ENCODE measurements at places on chromosomes 5 and 9.

DNA sequence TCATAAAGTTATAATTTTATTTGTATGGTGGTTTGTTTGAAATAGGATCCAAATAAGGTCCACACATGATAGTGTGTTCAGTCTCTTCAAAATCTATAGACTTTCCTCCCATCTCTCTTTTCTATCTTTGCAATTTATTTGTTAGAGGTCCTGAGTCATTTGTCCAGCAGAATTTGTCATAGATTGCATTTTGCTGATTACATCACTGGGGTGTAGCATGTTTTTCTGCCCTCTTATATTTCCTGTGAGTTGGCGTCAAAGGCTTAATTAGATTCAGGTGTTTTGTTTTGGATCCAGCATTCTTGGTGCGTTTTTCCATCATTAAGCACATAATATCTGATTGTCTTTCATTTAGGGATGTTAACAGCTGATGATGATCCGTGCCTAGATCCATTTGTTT is 15.0 kb downstream of the CYFIP2 start:
- no peak for DNase-seq

GRCh38 chr5:157870837-157871834 is 12.2 kb upstream of the CLINT1 start:
- DNase-seq: peak; percentile 30

DNA sequence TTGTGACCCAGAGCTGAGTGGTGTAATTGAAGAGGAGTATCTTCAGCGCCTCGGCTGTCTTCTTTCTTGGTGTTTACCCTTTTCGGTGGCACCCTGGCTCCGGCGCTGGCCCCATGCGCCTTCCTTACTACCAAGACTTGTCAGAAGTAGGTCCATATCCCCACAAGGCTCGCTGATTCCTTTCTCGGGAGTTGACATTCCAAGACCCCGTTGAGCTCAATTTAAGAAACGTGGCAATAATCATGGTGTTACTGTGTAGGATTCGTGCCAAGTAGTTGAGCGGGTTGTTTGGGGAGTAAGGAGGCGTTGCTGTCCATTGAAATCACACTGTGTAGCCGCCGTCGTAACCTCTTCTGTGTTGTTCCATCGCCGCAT is 795 bp downstream of the NDUFAF2 start:
- no peak for DNase-seq

GRCh38 chr9:118609355-118610044 is 759.7 kb downstream of the BRINP1 start:
- no peak for DNase-seq

- no peak for DNase-seq
Observed at GRCh38 chr5:52063186-52063585, 679.9 kb downstream of the ISL1 start.

DNA sequence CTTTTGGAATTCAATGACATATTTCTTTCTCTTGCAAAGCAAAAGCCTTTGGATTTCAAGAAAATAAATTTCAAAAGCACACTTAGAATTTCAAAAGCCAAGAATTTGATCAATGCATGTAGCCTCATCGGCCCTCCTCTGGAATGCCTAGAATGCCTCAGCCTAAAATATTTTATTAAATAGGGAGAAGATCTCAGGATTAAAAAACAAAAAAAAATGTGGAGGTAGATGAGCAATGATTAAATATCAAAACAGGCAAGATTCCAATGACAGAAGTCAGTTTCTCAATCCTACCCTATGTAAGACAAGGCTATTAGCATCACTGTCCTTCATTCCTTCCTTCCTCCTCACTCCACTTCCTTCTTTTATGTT is 169.0 kb downstream of the CDH6 start:
- DNase-seq: no peak
